ENCODE measurements at places on chromosomes 7 and 10. TPM values are rescaled to one million over a fixed set of nuclear protein-coding genes. Genes with fewer than 3 reads are reported as not detected.
A peak's percentile ranks its signal among the peaks of the same experiment; 100 is the strongest.

EPO gene
- not detected for total RNA-seq

GRCh38 chr10:82953331-82953730 is 1078.3 kb downstream of the NRG3 start:
- DNase-seq = peak; percentile 4

DNA sequence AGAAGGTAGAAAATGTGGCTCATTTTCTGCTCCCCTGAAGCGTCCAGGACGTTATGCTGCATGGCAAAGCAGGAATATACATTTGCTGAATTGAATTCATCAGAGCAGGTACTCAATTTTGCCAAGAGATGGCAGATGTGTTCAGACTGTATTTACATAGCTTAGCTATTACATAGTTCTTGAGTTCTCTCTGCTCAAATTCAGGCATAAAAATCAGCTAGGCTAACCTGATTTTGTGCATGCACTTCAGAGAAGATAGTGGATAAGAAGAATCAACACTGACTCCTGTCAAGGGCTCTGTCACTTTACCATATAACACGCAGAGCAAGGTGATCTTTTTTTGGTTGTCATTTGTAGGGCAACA is 209.2 kb upstream of the FAM3C start:
- peak; percentile 12 for DNase-seq

DNA sequence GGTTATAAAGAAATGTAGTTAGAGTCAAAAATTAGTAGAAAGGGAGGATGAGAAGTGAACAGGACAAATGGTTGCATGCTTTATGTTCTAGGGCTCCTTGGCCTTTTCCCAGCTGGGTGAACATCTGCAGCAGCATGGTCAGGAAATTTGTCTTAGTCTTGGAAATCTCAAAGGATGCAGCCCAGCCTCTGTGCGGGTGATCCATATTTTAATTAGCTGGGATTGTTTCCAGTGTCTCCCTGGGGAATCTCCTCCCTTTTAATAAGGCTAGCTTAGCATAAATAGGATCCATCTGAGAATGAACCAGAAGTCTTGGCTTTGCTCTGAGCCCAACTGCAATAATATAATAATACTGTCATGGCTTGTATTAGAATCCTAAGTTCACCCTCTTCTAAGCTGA is 198.3 kb downstream of the PRKG1 start:
- peak; percentile 32 for DNase-seq

CUZD1 gene
- 0.50 TPM for total RNA-seq

- peak; percentile 90 for DNase-seq
Observed at GRCh38 chr7:43785420-43785819, 26.9 kb downstream of the BLVRA start.

GRCh38 chr7:51019191-51019844 is 236.6 kb upstream of the GRB10 start:
- peak; percentile 97 for DNase-seq

NOBOX gene
- total RNA-seq = not detected

GRCh38 chr10:123930340-123931001 is 38.9 kb upstream of the CPXM2 start:
- DNase-seq = peak; percentile 12

DNA sequence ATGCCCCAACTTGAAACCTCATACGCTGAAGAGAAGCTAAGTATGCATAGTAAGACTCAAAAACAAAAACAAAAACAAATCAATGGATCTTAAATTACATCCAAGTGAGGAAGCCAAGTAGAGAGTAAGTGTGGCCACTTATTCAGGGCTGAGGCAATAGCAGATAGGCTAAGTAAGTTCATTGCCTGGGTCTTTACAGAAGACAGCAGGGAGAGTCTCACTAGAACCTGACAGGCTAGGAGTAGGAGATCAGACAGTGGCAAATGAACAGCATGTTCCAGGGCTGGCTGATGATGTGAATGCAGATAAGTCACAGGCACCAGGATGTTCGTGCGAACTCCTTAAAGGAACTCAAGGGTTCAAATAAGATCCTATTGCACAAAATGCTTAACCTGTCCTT is 568.6 kb downstream of the KCNMA1 start:
- peak; percentile 11 for DNase-seq

IFIT1 gene
- total RNA-seq = 25.8 TPM

All from fibroblast of lung (primary cell).